ENCODE measurements at places on chromosomes 12 and 14.

DNA sequence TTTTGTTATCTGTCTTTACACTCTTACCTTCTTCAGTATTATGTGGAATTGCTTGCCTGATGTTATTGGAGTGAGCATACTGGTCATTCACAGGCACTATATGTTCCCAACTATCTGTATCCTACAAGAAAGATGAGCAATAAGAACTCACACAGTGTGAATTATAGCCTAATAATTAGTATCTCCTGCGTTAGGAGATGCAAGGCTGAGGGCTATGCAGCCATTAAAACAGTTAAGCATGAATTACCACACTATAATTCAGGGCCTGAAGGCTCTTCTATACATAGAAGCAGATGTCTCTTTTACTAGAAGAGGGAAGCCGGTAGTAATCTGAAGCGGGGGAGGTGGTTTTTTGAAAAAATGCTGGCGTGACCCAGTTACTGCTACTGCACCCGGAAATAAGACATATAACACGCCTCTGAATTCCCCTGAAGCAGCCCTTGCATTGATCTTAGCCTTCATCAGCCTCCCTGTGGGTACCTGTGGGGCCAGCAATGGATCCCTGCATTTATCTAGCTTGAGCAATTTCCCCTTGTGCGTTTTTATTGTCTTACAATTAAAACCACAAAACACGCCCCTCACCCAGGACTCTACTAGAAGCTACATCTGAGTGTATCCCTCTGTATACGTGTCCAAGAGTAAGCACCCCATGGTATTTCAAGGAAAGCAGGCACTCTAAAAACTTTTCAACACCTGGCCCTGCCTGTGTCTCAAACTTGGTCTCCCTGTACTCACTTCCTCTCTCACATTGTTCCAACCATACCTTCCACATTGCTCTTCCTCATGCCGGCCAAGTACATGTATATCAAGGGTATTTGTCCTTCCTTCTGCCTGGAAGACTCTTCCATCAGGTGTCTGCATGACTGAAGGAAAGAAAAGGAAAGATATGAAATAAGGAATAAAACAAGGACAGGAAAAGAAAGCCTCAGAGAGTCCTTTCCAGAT lies 210.9 kb upstream of the ARID2 start:
- no peak for DNase-seq

DNA sequence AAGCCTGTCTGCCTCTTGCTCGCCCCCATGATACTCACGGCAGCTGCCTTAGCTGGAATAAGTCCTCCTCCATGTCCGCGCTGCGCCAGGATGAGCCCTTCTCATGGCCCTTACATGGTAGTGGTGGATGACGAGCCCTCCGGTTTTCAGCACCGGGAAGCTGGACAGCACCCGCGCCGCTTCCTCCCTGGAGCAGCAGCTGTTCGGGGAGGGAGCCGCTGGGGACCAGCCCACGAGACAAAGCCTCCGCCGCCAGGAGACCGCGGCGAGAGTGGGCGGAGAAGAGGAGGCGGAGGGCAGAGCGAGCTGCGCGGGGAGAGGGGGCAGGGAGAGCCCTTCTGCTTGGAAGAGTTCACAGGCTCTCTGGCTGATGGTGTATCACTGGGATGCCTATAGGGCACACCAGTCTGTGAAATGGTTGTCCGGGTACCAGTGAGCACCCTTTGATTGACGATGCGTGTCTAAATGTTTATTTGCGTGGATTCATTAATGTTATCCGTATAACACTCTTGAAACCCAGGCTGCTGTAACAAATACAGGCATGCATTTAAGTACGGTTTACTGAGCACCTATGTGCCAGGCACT lies at the start of gene SVOP:
SVOP (minus strand) TSS at position 273 of the 585 bp plus-strand sequence; CDS start at position 73, 200 bp downstream.
- DNase-seq, result peak; percentile 95

GRCh38 chr14:102508774-102509745 lies 516 bp downstream of the ANKRD9 start:
- DNase-seq, result peak; percentile 56

- DNase-seq, result no peak
Observed at GRCh38 chr12:70540996-70541395, 96.2 kb downstream of the PTPRB start.

DNA sequence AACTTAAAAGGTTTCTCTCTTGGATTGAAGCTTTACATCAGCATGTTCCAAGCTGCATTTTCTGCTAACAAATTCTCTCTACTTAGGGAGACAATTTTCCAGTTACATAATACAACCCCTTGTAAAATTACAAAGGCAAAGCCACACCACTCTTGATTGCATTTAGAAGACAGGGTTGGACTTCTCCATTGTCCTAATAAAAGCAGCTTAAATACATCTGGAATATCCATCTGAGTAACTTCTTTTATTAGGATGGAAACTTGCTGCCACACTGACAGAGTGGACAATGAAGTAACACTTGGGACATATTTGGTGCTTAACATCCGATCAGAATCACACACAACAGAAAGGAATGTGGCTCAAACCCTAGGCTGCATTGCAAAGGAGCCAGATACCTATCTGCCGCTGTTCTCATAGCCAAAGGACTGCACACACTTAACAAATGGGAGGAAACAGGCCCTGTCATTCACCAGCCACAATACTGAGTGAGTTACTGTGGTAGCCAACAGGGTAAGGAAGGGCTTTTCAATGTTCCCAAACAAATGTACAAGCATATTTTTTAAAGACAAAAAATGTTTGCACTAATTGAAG lies 157.2 kb downstream of the PAX9 start:
- DNase-seq, result no peak

- peak; percentile 18 for DNase-seq
Observed at GRCh38 chr14:44529026-44529425, 21.9 kb upstream of the FSCB start.

GRCh38 chr14:22812744-22813143 lies 2.5 kb downstream of the SLC7A7 start:
- DNase-seq, result no peak

DNA sequence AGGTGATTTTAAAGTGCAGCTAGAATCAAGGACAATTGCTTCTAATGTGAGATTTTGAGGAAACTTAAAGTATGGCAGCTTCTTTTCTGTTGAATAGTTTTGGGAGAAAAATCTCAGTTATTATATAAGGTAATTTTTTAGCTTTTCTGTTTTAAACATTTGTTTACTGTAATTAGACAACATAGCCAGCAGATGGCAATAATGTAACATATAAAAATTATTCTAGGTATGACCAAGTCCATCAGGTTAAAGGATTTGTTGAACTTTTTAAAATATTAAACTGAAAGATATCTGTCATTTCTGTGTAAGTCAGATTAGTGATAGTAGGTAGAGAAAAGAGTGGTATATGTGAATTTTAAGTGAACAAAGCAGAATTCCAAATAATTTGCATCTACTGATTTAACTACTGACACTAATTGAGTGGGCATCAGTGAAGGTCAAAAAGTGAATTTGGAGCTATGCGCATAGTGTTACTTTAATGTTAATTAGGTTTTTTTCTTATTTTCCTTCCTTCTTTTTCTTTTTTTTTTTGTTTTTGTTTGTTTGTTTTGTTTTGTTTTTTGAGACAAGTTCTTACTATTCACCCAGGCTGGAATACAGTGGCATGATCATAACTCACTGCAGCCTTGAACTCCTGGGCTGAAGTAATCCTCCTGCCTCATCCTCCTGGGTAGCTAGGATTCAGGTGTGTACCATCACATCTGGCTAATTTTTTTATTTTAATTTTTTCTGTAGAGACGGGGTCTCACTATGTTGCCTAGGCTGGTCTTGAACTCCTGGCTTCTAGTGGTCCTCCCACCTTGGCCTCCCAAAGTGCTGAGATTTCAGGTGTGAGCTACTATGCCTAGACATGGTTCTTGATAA lies 18.6 kb downstream of the PRORP start:
- DNase-seq, result peak; percentile 54

DNA sequence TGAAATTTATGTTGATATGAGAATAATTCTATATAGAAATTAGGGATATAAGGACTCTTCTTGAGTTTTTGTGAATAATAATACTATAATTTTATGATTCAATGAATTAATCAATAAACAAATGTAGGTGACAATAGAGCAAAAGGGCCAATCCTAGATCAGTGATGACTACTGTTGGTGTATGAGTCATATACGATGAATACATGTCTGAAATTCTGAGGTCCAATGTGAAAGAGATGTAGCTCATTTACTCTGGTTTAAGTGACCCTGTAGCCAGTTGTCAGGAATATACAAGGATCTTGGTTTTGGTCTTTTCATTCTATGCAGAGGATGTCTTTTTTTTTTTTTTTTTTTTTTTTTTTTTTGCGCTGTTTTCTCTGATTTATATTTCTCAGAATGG lies 72.1 kb upstream of the RTL1 start:
- no peak for DNase-seq

DNA sequence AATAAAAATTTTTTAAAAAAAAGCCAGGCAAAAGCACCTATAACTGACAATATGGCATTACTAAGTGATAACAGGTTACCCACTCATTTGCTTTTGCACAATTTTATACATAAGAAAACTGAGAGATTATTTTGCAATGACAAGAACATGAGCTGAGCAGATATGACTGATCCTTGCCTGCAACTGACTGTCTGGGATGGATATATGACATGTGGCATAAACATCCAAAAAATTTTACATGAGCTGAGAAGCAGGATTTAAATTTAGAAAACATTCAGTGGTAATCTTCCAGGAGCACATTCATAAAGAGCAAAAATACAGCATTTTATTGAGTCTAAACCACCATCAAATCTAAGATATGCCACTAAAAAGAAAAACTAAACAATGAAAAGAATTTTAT lies 125.3 kb upstream of the TMEM233 start:
- DNase-seq, result no peak

DNA sequence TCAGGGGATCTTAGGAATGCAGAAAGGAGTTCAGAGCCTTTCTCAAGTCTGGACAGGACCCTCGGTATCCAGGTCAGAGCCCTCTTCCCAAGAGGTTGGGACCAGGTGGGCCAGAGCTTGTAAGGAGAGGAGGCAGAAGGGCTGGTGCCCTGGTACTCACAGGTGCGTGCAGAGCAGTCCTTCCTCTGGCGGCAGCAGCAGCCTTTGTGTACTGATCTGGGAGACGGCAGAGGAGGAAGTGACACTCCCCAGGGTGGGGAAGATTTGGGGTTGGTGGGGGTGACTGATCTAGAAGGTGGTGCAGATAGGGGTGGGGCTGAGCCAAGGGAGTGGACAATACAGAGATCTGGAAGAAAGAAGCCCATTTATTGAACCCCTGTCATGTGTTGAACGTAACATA lies at the start of gene ITGB7:
ITGB7 (minus strand) TSS at position 210 of the 400 bp plus-strand sequence. CDS start 6,808 bp downstream, outside the sequence.
- no peak for DNase-seq

- DNase-seq, result no peak
Observed at GRCh38 chr12:6767353-6768319, 1.5 kb downstream of the PTMS start.

DNA sequence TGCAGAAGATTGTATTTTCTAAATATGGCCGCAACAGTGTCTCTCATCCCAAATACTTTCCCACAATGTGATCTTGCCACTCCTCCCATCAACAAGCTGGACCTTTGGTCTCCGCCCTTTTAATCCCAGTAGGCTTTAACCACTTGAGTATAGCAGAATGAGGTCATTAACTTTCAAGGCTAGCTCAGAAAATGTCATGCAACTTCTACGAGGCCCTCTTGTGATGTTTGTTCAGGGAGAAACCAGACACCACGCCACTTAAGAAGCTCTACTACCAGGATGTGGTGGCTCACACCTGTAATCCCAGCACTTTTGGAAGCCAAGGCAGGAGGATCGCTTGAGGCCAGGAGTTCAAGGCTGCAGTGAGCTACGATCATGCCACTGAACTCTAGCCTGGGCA lies 20.1 kb upstream of the OR6J1 start:
- DNase-seq, result peak; percentile 8

GRCh38 chr12:94379479-94380113 lies 80.1 kb downstream of the CEP83 start:
- DNase-seq, result no peak

Data from tongue (tissue), 3 donors.